Activated CD4-positive, alpha-beta T cell treated with anti-CD3 and anti-CD28 coated beads, Interleukin-2, Interleukin-4, amounts not matched to agents 100 ng/mL and 50 ng/mL, durations not matched to agents 16 hours and 8 hours (primary cell): ENCODE measurements at places on chromosomes 3 and 15.

DNA sequence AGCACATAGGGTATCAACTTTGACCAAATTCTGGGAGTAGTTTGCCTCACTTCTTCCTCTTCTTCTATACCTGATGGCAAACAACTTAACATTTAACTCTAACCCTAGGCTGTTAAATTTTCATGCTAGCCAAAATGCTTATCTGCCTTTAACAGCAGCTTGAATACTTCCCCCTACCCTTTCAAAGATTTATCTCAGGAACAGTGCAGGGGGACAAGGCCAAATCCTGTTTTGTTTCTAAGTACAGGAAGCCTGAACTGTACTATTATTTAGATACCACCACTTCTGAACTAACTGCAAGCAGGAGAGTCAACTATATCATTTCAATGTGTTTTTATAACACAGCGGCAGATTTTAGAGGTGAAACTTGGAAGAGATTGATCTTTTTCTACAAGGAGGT is 104.0 kb upstream of the CNTN6 start:
- DNase-seq = no peak

GRCh38 chr15:92807971-92808571 is 92.1 kb upstream of the CHD2 start:
- DNase-seq = peak; percentile 27

- peak; percentile 19 for DNase-seq
These were observed 61.1 kb downstream of the MLH1 start for GRCh38 chr3:37054370-37054769.

- no peak for DNase-seq
These were observed 107.2 kb upstream of the RASGRP1 start for GRCh38 chr15:38671675-38672254.

GRCh38 chr3:11282250-11283138 is 10.3 kb downstream of the ATG7 start:
- DNase-seq = no peak

- peak; percentile 88 for DNase-seq
These were observed at the start of gene SNAP23 for GRCh38 chr15:42495361-42496212. TSS of gene SNAP23 (plus strand) at chr15:42495634. CDS start at chr15:42511847, 16,213 bp downstream.

GRCh38 chr3:176120507-176120906 is 1076.8 kb downstream of the TBL1XR1 start:
- DNase-seq = no peak

GRCh38 chr3:151989621-151990020 is 116.2 kb downstream of the SUCNR1 start:
- no peak for DNase-seq

DNA sequence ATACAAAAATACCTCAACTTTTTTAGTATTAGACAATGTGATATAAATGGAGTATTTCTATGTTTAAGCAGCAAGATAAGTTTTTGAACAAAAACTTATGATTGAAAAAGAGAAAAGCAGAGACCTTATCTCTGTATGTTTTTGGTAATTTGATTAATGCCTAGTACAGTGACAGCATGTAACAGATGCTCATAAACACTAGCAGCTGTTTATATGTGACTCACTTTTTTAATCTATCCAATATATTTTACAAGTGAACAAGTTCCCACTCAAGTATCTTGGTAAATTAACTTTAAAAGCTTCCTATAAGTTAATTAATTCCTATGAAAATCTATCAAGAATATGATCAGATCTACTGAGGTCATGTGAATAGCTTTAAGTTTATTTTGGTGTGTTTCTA is 55.1 kb downstream of the NGLY1 start:
- DNase-seq = no peak

DNA sequence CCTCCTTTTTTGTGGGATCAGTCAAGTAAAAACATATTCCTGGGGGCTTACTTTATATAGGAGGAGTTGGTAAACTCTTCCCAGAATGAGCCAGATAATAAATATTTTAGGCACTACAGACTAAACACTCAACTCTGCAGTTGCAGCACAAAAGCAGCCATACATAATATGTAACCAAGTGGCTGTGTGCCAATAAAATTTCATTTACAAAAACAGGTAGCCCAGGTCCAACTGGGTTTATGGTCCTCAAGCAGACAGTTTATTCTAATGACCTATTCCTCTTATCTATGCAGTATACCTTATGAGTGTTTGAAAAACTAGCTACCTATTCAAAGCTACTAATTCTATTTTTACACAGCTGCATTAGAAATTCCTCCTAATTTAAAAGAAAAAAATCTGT is 61.8 kb downstream of the FAIM start:
- no peak for DNase-seq

- DNase-seq = no peak
These were observed 21.3 kb downstream of the HOMER2 start for GRCh38 chr15:82931221-82931620.

DNA sequence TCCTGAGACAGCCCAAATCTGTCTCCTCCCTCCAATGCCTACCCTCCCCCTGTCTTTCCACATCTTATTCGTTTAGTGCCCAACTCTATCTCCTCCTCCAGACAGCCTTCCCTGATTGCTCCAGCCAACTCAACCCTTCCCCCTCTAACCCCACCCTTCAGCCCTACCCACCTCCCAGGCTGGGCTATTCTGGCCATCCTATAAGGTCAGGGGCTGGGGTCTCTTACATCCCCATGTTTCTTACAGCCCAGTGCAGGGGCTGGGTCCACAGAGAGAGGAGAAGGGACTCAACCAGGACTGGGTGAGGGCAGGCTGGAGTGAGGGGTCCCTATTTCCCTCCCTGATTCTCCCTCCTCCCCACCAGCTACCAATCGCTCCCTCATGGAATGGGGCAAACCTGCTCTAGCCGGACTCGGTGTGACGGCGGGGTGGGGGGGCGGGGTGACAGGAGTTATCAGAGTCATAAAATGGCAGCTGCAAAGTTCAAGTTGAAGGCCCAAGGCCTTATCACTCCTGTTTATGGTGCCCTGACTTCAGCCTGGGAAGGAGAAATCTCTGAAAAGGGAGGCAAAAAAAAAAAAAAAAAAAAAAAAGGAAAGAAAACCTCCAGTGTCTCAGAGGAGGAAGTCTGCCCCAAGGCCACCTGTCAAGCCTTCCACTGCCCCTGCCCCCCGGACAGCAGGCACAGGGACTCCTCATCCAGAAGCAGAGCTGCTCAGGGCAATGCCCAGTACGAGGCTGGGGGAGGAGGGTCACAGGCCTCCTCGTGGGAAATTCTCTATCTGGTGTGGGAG is 2.1 kb downstream of the VIPR1 start:
- DNase-seq = no peak

DNA sequence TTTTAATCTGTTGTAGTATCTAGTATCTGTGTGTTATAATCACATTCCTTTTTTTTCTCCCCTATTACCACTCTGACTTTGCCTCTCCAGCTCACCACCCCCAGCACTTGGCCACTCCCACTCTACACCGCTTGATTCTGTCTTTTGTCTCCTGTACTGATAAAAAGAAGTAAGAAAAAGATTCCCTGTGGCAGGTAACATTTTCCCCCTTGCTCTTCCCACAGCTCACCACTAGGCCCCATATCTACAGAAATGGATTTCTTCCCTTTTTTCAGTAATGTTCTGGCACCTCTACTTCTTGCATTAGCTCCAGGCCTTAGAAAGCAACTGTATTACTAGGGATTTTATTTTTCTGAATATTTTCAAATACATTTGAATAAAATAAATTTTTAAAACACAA is 25.6 kb downstream of the KCNH8 start:
- no peak for DNase-seq

DNA sequence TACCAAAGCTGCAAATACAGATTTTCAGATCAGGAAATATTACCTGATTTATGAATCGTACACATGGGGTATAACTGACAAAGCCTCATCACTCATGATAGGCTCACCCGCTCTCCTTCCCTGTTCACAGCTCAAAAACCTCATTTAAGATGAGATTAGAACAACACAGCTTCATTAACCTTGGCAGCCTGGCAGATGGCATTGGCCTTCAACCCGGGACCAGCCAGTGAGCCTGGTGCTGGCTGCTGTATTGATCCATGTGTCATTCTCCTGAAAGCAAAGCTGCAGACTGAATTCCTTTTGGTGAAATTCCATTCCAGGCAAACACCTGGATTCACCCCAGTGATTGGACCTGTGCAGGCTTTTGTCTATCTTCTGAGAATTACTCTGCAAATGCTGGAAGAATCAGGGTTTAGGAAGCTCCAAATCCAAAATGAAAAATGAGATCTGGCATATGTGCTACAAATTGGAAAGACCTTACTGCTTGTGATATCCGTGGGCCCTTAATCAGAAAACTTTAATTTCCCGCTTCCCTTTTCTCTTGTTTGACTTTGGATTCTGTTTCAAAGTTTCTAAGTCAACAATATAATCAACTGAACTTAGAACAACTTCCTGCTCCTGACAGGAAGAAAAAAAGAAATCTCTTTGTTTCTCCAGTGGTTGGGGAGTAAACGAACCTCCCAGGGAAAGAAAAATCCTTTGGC is 189.1 kb upstream of the KBTBD8 start:
- no peak for DNase-seq

DNA sequence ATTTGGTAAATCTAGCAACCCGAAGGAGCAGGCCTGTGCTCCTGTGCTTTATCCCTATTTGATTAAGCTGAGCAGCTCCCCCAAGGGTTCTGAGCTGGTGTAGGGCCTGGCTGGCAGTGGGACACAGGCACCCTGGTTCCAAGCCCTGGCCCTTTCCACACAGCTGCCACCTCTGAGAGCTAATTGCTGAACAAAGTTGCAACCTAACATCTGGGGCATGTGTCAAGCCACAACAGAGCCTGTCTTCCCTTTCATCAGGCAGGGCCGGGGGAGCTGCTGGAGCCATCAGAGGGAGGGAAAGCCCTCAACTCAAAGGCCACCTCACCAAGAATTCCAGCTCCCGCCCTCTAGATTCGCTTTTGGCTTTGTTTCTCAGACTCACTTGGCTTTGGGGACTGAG is 17.1 kb upstream of the MRPS22 start:
- no peak for DNase-seq

DNA sequence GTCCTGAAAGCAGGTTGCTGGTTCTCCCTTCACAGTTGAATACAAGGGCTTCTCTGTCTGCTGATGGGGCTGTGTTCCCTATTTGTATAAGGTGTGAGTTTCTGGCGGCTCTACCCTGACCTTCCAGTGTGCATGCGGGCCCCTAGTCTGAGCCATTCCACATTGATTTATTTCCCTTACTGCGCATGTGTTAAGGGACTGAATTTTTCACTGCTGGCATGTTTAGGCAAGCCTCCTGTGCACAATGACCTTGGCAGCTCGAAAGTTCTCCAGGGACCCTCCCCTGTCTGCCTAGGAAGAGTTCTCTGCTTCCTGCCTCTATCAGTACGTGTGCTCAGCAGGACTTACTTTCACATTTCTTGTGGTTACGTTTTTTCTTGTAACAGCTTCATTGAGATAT is 11.4 kb downstream of the TRAK1 start:
- no peak for DNase-seq

- DNase-seq = no peak
These were observed 130.8 kb downstream of the LSAMP start for GRCh38 chr3:116314476-116314875.

GRCh38 chr15:93479715-93480114 is 390.7 kb upstream of the RGMA start:
- no peak for DNase-seq
